ENCODE measurements at places on chromosomes 5 and 9.

DNA sequence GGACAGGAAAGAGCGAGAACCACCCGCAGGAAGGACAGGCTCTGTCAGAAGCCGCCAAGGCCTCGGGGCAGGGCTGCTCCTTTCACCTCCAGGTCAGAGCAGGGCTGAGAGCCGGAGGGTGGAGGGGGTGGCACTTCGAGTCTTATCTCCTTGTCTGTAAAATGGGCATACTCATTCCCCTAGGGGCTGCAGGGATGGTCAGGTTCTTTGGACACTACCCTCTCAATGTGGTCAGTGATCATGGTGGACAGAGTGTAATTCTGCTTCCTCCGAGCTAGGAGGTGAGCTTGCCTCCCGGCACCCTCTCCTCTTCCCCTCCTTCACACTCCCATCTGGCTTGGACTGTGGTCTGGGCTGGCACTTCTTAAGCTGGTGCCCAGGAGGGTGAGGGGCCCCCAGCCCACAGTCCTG lies 39.6 kb downstream of the RGS3 start:
- DNase-seq, result no peak

- DNase-seq, result no peak
These were observed 24.5 kb upstream of the CRB2 start for GRCh38 chr9:123331346-123332060.

GRCh38 chr9:89519366-89519805 lies 21.5 kb upstream of the SEMA4D start:
- DNase-seq, result peak; percentile 50

DNA sequence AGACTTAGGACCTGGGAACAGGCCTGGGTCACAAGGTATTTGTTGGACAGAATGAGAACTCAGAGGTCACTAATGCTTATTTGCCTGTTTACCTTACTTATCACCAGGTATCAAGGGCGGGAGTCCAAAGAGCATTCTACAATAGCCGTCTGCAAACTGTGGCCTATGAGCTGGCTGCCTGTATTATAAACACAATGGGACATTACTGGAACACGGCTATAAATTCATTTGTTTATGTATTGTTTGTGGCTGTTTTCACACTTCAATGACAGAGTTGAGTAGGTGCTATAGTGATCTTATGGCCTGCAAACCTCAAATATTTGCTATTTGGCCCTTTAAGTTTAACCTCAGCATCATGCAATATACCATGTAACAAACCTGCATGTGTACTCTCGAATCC lies 76.6 kb upstream of the ASTN2 start:
- no peak for DNase-seq

GRCh38 chr5:142609142-142609541 lies 76.7 kb downstream of the FGF1 start:
- no peak for DNase-seq

GRCh38 chr5:9124071-9124470 lies 421.8 kb downstream of the SEMA5A start:
- no peak for DNase-seq

- DNase-seq, result no peak
These were observed 11.3 kb upstream of the RCL1 start for GRCh38 chr9:4781408-4781807.

DNA sequence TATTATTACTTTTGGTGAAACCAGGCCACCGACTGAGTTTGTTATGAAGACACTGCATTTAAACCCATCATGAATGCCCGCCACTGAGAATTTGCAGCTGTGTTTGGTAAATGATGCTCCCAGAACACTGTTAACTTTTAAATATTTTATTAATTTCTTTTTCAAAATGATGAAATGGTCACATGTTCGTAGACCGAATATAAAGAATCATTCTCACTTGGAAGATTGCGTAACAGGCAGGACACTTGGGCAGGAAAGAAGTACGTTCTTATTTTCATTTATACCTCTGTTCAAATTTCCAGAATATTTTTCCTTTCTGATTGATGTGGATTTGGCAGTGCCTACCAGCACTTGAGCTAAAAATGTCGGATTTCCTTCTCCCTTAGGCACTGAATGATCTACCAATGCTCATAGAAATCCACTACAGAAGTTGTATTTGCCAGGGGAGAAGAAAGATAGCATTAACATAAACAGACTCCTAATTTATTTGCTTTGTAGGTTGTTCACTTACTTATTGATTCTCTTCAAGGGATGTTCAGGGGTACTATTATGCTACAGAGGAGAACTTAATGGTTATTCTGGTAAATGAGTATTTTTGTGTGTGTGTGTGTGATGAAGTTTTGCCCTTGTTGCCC lies 13.8 kb downstream of the CYFIP2 start:
- DNase-seq, result no peak
